RPMI7951 (cell line): ENCODE measurements at places on chromosomes 12 and 14. TPM values are rescaled to one million over a fixed set of nuclear protein-coding genes. Genes with fewer than 3 reads are reported as not detected.

GRCh38 chr12:42741771-42742510, 152.4 kb upstream of the PRICKLE1 start:
- peak; percentile 80 for DNase-seq

DNA sequence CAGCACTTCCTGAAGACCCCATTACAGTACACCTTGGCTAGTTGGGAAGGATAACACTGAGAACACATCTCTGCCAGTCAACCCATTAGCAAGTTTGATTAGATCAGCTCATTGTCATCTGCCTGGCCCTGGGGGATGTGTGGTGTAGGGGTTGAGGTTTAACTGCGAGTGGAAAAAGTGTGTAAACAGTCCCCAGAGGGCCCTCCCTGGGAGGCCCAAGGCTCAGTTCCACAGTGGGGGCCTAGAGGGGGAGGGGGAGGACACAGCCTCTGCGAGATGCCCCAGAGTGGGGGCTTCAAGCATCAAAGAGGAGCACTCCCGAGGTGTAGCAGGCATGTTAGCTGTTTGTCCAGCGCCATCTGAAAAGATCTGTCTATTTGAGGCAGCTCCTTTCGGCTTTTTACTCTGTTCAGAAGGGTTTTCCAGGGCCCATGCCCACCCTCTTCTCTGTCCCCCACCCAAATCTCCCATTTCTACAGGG, 344 bp downstream of the LPAR5 start:
- DNase-seq = no peak

DNA sequence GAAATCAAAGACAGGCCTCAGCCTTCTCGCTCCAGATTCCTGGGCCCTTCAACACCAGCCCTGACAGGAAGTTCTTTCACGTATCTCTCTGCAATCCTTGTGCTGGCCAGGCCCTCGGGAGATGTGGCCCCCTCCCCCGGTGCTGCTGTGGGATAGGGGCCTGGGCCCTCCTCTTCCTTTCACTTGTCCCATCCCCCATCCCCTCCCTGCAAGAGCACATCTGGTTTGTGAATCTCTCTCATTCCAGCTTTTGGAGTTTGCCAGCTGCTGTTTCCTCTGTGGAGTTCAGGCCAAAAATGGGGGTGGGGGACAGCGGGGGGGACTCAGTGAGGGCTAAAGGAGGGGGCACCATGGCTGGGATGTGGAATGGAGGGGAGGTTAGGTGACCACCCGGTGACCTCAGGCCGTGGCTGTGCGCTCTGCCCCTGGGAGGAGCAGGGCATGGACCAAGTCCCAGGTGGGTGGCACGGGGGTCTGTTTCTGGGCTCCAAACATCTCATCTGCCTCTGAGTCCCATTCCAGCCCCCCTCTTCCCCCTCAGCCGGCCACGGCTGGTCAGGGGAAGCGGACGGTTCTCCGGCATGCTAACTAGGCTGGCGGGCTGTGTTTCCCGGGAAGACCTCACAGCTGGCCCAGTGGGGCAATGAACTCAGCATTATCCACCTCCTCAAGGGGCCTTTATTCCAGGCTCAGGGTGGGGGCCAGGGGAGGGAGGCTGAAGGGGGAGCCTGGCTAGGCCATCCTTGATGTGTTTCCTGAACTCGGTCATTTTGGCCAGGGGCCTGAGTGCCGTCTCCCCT, 7.4 kb downstream of the LRP1 start:
- DNase-seq = no peak

- DNase-seq = no peak
Measured at GRCh38 chr14:22469538-22470303, 119.3 kb downstream of the DAD1 start.

DNA sequence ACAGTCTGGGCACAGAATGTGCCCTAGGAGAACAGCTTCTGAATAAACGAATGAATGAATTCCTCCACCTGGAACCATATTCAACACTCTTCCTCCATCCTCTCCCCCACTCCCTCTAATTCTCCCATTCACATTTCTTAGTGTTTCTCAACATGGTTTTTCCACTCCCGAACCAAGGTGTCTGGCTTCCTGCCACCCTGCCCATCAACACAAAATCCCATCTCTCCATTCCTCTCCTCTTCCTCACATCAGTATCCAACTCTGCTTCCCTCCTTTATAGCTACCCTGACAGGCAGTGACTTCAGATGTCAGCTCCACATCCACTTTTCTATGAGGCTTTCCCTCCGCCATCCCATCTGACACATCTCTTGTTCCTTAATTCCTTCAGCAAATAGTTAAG, 2.9 kb downstream of the TNFRSF1A start:
- no peak for DNase-seq

- DNase-seq = no peak
Measured at GRCh38 chr12:27593266-27593665, 69.3 kb downstream of the PPFIBP1 start.

GRCh38 chr12:68349921-68350606, 17.9 kb upstream of the MDM1 start:
- DNase-seq = no peak

- DNase-seq = no peak
Measured at GRCh38 chr12:2633825-2634200, 161.0 kb upstream of the FKBP4 start.

GRCh38 chr12:132986885-132987225, 688 bp downstream of the ZNF26 start:
- peak; percentile 11 for DNase-seq

The CRIP2 gene
- 120 and 146 TPM in 2 replicates for total RNA-seq

The TAS2R8 gene
- total RNA-seq = 0.20 TPM in 1 of 2 replicates, not detected in the other
